ENCODE measurements at places on chromosomes 6 and 20.

DNA sequence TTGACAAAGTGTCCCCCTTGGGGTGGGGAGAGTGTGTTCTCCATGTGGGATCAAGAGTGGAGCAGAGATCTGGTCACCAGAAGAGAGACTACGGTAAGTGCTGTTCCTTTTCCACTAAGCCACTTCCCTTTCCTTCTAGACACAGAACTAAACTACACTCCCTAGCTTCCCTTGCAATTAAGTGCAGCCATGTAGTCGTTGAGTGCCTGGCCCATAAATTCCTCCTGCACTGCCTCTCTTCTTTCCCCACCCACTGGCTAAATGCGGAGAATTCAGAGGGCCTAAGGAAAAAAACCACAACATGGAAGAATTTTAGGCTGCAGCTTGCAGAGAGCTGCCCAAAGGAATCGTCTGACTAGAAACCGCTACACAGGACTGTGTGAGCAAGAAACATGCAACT is 1.5 kb downstream of the WDR27 start:
- no peak for DNase-seq

DNA sequence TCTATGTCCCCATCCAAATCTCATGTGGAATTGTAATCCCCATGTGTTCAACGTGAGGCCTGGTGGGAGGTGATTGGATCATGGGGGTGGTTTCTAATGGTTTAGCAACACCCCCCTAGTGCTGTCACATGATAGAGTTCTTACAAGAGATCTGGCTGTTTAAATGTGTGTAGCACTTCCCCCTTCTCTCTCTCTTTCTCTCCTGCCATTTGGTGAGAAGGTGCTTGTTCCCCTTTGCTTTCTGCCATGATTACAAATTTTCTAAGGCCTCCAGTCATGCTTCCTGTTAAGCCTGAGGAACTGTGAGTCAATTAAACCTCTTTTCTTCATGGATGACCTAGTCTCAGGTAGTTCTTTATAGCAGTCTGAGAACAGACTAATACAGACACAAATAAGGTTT is 165.4 kb downstream of the OGFRL1 start:
- no peak for DNase-seq

- no peak for DNase-seq
Observed at GRCh38 chr6:40183902-40184301, 249.6 kb upstream of the MOCS1 start.

DNA sequence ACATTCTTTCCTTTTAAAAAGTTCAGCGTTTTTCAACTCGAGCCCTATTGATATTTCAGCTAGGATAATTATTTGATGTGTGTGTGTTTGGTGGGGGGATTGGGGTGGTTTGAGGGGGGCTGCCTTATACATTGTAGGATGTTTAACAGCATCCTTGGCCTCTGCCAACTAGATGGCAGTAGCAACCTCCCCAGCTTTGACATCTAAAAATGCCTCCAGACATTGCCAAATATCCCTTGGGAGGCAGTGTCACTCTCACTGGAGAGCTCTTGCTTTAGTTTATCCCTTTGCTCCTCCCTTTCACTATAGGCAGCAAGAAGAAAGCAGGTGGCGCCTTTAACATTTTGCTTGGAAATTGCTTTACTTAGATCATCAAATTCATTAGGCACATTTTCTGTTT is 14.6 kb upstream of the TP53TG5 start:
- no peak for DNase-seq

DNA sequence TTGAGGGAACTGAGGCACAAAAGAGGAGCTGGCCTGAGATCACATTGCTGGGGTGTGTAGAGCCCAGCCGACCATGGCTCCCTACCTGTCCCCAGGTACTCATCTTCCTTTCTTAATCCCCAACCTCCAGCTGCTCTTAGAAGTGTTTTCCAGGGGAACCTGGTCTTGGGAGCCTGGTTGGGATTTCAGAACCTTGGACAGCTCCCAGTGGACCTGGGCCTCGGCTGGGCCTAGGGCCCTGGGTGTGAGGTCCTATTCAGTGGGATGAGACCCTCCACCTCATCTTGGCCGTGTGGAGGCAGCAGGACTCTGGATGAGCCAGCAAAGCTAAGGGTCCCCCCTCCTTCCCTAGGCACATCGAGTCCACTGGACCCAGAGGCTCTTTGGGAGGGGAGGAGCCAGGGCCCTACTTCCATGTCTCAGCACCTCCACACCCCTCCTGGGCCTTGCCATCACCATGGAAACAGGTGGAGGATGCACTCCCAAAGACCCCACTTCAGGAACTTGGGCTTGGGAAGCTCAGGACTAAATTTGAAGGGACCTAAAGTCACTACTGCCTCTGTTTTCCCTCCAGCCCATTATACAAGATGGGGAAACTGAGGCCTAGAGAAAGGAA is 38.5 kb downstream of the DLGAP4 start:
- DNase-seq = no peak

DNA sequence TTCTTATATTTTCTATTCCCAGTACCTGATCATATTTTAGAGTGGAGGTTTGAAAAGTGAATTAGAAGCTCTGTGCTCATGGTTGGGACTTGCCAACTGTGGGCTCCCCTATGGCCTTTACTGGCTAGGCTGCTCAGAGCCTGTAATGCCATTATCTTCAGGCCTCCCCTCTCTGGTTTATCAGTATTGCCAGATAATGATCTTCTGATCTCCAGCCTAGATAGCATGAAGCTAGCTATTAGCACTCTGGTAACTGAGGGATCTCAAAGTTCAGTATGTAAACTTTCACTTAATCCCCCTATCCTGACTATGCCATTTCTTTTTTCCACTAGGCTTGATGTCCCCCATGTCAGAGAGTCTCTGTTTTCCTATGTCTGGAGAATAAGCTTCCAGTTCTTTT is 393.7 kb upstream of the CITED2 start:
- DNase-seq = no peak

DNA sequence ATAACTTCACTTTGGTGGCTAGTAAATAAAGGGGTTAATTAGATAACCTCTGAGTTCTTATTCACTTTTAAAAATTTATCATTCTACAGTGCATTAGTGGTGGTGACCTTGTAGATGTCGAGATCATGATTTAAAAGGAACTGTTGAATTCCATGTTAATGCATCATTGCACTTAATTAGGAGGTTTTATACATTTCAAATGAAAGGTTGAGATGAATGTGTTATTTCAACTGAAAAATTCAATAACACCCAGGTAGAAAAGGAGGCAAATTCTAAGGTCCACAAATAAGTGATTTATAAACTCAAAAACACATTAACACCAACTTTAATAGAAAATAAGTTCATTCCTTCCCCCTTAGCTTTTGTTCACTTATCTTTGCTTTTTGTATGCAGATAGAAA is 58.3 kb upstream of the TMEM170B start:
- DNase-seq = no peak

- DNase-seq = no peak
Observed at GRCh38 chr6:137497721-137498463, 3.7 kb upstream of the OLIG3 start.

GRCh38 chr6:168222115-168223043 is 97.2 kb downstream of the DACT2 start:
- DNase-seq = no peak

DNA sequence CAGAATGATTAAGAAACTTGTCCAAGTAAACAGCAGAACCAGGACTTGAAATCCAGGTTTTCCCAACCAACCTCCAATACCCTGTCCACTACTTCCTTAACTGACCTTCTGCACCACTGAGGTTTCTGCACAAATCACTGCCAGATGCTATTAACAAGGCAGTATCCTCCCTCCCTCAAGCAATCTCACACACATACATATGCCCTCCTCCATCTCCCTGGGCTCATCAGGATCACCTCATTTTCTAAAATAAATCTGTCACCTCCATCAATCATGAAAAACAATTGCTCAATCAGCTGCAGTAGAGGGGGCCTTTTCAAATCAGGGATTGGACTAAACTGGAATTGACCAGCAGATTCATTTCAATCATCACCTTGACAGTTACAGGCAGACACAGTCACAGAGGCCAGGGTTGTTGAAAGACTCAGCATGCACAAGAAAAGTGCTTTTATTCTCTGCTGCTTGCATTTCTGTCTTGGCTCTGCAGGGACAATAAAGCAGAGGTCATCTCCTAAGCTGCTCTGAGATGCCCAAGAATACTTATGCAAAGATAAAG is 539.4 kb downstream of the PTPRT start:
- DNase-seq = no peak

GRCh38 chr6:26556263-26557070 is 18.3 kb downstream of the HMGN4 start:
- no peak for DNase-seq

- no peak for DNase-seq
Observed at GRCh38 chr6:37077905-37078296, 72.4 kb downstream of the FGD2 start.

DNA sequence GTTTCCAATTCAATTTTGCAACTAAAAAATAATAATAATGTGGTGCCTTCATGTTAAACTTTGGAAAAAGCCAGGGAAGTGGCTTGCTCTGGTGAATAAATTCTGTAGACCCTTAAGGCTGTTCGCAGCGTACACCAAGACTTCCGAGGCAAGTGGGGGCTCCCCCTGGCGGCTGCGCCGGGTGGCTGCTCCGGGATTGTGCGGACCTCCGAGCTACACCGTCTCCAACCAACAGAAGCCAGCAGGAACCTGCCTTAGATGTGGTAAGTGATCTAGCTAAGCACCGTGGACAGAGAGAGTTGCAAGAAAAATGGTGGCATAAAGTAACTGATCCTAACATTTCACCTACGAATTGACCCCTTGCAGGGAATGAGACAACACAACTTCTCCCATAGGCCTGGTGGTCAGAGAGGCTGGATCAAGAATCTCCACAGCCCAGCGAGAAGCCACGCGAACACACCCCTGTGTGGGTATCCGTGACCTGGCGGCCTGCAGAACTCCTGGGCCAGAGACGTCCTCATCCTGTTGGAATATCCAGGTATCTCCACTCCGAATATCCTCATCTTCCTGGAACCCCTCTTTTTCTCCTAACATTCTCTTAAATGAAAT is 69.6 kb downstream of the TBXT start:
- peak; percentile 38 for DNase-seq

- no peak for DNase-seq
Observed at GRCh38 chr6:169933839-169934698, 182.6 kb downstream of the ERMARD start.

- DNase-seq = no peak
Observed at GRCh38 chr6:110360676-110361075, 2.5 kb upstream of the METTL24 start.

DNA sequence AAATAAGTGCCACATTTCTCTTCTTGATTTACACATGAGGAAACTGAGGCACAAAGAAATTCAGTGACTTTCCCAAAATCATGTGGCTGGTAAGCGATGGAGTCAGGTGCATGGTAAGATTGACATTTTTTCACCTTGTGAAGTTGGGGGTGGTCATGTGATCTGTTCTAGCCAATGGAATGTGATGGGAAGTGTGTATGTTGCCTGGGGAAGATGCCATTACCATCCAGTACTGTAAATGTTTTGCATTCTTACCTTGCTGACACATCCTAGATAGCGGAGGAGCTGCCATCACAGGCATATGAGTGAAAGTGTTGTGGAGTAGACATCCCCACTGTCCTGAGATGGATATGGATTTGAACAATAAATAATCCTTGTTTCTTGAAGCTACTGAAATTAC is 499.6 kb upstream of the SULF2 start:
- no peak for DNase-seq

- peak; percentile 7 for DNase-seq
Observed at GRCh38 chr20:62010551-62011402, 54.9 kb downstream of the TAF4 start.

GRCh38 chr20:38199501-38200390 is 34.7 kb upstream of the TGM2 start:
- DNase-seq = no peak

DNA sequence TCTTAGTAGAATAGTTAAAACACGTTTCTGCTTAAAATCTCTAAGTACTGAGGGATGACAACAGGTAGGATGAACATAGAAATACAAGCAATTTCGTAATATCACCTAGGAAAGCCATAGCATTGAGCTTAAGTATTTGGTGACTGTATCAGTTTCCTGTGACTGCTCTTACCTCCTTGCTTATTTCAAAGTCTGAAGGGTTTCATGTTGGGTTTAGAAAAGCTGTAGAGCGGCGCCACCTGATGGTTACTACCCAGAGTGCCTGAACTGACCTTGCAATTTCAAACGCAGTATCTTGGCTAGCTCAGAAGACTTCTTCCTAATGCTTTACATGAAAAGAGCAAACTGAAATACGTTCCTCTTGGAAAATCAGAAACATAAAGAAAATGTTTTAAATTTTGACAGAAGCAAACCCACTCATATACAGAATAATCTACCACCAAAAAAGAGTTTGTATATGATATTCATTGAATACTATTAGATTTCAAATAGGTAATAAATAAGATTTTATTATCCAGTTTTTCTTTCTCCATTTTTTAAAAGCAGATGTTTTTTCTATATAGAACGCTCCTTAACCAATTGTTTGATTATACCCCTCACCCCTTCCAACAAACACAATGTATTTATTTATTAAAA is 82.3 kb upstream of the RIPOR2 start:
- DNase-seq = peak; percentile 64

- DNase-seq = no peak
Observed at GRCh38 chr6:92181347-92181746, 1238.0 kb downstream of the EPHA7 start.

DNA sequence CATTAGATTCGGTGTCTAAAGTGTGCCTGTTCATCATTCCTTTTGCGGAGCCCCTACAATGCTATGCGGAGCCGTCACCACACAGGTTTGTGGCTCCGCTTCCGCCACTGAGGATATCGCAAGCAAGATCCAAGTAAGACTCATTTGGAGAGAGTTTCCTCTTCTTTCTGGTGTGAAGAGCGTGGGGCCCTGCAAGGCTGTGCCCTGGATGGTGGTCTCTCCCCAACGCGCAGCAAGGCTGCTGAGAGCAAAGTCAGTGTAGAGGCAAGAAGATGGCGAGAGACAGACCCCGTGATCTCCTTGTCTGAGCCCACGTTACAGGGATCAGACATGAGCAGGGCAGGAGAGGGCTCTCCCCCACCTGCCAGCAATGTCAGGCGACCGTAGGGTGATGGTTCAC is 96.3 kb upstream of the AFDN start:
- no peak for DNase-seq

DNA sequence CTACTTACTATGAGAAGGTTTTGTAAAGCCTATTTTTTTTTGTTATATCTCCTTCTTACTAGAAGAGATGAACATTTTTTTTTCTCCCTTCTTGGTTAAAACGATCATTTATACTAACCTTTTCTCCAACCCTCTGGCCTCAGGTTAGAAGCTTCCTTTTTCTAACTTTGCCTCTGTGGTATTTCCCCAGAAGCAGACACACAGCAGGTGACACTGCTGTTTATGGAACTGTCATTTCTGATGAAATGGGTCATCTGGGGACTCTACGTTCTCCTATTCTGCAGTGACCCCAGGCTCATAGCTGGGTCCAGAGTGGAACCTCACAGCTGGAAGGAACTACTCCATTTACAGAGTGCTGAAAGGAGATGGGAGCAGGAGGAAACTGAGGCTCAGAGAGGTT is 746.3 kb upstream of the CHD6 start:
- no peak for DNase-seq

- DNase-seq = no peak
Observed at GRCh38 chr6:37103169-37104039, 66.5 kb upstream of the PIM1 start.
